ENCODE measurements at places on chromosomes 2 and 18.

GRCh38 chr2:12010059-12010458 is 263.6 kb downstream of the LPIN1 start:
- DNase-seq = no peak

GRCh38 chr2:168198476-168199207 is 48.8 kb downstream of the STK39 start:
- no peak for DNase-seq

- DNase-seq = no peak
Measured at GRCh38 chr2:233062451-233062850, 2.3 kb downstream of the INPP5D start.

GRCh38 chr2:206477296-206477695 is 34.0 kb downstream of the ADAM23 start:
- peak; percentile 98 for DNase-seq

DNA sequence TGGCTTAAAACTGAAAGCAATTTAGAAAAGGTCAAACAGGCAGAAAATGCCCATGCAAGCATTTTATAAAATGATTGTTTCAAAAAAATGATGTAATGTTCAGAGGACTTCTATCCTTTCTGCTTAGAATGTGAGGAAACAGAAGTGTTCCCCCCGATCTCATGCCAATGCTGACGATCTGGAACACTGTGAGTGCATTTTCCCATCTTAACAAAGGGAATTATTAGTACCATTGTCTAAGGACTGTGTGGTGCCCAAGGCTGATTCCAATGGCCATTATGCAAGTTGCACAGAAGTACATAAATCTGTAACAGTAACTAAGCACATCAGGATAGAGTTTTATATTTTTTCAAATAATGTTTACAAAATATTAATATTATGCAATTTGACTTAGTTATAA is 185.3 kb downstream of the MYT1L start:
- DNase-seq = no peak

- no peak for DNase-seq
Measured at GRCh38 chr2:172179045-172179701, 76.5 kb upstream of the DLX2 start.

Data from NCI-H1105 treated with DMSO at 0.1 percent for 48 hours (cell line).